ENCODE measurements at places on chromosomes 3 and 15. TPM values are rescaled to one million over a fixed set of nuclear protein-coding genes. Genes with fewer than 3 reads are reported as not detected.

- no peak for DNase-seq
These were observed 20.7 kb downstream of the ADAMTS9 start for GRCh38 chr3:64667138-64667537.

DNA sequence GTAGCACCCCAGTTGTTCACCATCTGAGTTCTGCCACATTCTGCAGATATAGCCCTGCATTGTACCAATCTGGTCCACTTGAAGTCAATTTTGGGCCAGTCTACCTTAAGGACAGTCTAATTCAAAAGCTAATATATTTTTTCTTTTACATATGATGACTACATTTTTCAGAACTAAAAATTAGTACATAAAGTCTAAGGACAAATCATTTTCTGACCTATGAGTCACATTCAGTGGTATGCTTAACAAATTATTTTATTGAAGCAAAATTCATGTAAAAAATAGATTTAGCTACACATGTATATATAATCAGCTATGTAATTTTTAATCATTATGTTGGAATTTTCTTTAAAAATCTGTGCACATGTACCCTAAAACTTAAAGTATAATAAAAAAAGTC, 52.1 kb upstream of the IL12A start:
- DNase-seq, result no peak

GRCh38 chr15:63519548-63520178, 15.3 kb downstream of the USP3 start:
- DNase-seq, result no peak

GRCh38 chr3:104359546-104359945, 1007.2 kb upstream of the ALCAM start:
- peak; percentile 10 for DNase-seq

DNA sequence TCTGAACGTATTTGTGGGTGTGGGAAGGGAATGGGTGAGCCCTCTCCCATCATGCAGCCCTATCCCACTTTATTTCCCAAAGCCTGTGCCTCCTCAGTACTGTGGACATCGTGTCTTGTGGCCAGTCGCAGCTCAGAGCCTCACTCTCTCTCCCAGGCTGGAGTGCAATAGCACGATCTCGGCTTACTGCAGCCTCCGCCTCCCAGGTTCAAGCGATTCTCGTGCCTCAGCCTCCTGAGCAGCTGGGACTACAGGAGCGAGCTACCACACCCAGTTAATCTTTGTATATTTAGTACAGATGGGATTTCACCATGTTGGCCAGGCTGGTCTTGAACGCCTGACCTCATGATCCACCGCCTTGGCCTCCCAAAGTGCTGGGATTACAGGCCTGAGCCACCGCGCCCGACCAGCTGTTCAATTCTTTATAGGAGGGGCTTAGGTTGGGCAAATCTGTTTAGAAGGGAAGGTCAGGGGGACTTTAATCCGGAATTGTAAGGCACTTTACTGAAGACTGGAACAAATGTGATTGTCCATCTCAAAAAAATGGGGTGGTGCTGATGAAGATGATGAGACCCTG, 42.7 kb upstream of the BDH1 start:
- DNase-seq, result no peak

GRCh38 chr3:48798998-48799397, 48.7 kb downstream of the PRKAR2A start:
- no peak for DNase-seq

DNA sequence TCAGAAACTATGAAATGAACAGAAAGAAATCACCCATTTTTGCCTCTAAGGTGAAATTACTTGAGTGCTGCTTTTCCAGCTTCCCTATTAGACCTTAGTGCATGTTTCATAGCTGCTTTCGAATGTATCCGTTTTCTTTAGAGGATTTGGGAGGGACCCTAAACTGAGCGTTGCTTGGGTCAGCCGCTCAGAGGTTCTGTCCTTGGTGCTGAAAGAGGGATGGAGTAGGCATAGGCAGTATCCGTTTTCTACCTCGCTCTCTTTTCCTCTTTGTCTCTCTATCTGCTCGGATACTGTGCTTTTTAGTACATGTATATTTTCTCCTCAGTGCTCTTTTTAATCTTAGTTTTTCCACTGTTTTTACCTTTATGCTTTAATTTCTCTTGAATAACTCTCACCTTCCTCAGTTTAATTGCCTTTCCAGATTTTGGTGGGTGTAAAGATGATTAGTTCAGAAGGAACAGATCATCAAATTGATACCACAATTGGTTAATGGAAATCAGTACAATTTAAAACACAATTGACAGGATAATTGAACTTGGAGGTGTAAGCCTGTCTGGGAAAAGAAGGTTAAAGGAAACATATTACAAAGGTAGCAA, at the start of gene DRD3:
TSS of gene DRD3 (minus strand) at position 283 of the 599 bp plus-strand sequence. CDS start 7,060 bp downstream, outside the sequence.
- DNase-seq, result peak; percentile 92

- DNase-seq, result no peak
These were observed 73.0 kb downstream of the ATP1B3 start for GRCh38 chr3:141949399-141949798.

GRCh38 chr3:138417559-138417982, 16.8 kb upstream of the ESYT3 start:
- DNase-seq, result peak; percentile 96

DNA sequence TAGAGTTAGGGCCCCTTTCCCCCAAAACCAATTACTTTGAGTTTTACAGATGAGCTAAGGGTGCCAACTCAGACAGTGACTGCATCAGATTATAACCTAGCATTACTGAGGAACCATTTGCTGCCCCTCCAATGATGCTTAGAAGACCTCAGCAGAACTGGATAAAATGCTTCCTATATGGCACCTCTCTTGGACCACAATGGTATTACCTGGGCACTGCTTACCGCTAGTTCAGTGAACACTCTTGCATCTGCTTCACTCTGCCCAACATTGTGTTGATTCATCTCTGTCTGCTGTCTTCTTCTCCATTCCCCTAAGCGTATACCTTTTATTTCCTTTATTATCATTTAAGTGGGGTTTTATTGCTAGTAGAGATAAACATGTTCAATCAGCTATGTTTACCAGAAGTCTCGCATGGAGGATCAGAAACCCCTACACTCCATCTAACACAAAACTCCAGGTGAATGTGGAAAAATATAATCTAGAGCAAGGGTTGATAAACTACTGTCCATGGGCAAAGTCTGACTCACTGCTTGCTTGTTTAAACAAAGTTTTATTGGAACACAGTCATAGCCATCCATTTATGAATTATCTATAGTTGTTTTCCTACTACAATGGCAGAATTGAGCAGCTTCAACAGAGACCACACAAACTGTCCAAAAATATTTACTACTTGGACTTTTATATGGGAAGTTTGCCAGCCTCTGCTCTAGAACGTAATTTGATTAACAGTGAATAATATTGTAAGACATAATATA, 100.2 kb upstream of the PTX3 start:
- no peak for DNase-seq

- peak; percentile 81 for DNase-seq
These were observed at the start of gene SUSD5 for GRCh38 chr3:33218446-33219174. Gene SUSD5, minus strand, starts transcription at chr3:33218810. Its CDS starts 13 bp downstream, at chr3:33218797.

- DNase-seq, result peak; percentile 84
These were observed 1.6 kb upstream of the ITGB5 start for GRCh38 chr3:124888482-124889441.

Gene PDIA3
- 371 TPM for total RNA-seq

Gene GOLGB1
- 34.5 TPM for total RNA-seq

Gene ACKR2
- 0.35 TPM for total RNA-seq

Gene LPCAT4
- 36.8 TPM for total RNA-seq

Gene CCDC39
- 0.52 TPM for total RNA-seq

Gene CTXN2
- total RNA-seq, result not detected

Data from GM23338 (cell line).